NCI-H1105 (cell line): ENCODE measurements at places on chromosomes 3 and 15.
A peak's percentile ranks its signal among the peaks of the same experiment; 100 is the strongest.

- DNase-seq, result no peak
Measured at GRCh38 chr3:11375333-11376088, 103.3 kb downstream of the ATG7 start.

GRCh38 chr15:40776537-40777141 lies 6.9 kb downstream of the C15orf62 start:
- no peak for DNase-seq

GRCh38 chr3:144822671-144823070 lies 851.0 kb downstream of the DIPK2A start:
- DNase-seq, result no peak

DNA sequence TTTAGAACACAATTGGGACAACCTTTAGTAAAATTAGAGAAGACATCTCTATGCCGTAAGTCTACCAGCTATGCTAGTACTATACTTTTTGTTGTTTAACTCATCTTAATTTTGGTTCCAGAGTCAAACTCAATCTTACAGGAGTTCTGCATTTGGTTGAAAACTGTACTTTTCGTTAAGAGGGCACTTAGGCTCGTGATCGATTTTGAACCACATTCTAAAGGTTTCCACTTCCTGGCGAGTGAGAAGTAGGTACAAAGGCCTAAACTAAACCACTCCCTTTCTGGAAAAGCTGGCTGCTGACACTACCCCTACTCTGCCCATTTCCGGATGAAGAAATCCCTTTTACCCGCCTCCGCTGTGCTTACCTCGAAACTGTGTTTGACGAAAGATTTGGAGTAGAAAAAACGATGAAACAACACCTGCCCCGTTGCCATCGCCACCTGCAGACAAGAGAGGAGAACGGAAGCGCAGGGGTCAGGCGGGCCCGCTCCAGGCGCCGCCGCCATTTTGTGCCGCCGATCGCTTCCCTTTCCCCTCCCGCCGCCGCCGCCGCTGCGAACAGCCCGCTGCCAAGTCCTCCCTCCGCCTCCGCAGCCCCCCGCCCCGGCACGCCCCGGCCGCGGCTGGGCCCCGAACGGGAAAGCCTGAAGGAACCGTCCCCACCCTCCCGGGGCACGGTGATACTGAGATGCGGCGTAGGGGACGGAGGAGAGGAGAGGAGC lies 748 bp downstream of the CCNL1 start:
- DNase-seq, result peak; percentile 82

DNA sequence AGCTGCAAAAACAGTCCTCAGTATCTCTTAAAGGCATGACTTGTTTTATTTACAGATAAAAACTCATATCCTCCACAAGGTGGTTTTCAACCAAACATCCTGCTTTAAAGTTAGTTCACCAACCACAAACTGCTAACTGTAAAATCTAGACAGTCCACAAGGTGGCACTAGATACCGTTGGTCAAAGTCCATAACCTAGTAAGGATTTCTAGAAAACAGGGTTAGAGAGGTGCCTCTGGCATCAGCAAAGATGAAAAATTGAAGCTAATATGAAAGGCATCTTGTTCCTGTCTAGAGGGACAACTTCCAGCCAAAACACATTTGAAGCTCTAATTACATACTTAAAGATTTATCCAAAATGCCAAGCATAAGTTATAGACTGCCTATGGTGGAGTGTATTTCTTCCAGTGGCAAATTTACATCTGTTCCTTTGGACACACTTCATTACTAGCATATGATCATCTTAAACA lies 56.0 kb downstream of the ZMAT3 start:
- DNase-seq, result peak; percentile 79

- no peak for DNase-seq
Measured at GRCh38 chr3:42556089-42556632, 25.6 kb downstream of the SEC22C start.

DNA sequence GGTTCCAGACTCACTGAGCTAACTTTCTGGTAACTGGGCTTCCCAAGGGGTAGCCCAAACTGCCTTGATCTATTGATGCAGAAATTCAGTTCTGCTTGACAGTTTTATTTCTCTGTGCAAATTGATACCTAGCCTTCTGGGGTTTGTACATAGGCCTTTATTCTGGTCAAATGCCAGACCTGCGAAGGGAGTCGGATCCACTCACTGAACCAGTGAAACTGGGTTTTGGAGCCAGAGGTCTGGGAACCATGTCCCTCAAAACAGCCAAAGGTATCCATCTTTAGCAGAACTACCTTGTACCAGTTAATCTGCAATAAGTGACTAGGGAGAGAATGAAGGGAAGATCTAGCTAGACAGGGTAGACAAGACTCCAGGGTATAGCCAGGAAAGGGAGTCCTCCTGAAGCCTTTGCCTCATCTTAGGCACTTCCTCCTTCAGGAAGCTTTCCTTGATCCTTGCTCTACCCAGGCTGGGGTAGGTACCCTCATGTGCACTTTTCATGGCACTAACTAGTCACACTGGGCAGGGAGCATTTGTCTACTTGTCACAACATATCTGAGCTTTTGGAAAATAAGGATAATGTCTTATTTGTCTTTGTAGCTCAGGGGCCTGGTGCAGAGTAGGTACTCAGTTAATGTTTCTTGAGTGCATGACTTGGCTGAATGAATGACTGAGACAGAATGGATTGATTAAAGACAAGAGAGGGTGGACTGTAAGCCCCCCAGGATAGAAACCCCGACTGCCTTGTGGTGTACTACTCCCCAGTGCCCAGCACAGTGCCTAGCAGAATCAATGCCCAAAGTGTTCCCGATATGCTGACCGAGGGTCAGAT lies 1.4 kb upstream of the SNX33 start:
- DNase-seq, result no peak

DNA sequence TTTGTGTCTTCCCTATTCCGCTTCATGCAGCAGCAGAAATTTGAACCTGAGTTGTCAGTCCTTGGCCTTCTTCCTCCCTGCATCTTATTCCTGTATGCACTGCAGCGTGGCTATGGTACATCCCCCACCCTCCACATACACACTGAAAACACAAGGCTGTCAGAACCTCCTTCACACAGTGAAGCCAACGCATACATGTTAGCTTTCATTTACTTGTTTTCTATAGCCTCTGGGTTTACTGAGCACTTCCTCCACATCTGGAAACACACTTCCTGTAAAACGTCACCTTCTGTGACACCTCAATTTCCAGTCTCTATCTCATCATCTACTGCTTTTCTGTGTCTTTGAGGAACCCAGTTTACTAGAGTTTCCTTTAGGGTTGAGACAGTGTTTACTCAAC lies 47.0 kb downstream of the SUSD5 start:
- no peak for DNase-seq
